ENCODE measurements at places on chromosomes 5 and 9.

DNA sequence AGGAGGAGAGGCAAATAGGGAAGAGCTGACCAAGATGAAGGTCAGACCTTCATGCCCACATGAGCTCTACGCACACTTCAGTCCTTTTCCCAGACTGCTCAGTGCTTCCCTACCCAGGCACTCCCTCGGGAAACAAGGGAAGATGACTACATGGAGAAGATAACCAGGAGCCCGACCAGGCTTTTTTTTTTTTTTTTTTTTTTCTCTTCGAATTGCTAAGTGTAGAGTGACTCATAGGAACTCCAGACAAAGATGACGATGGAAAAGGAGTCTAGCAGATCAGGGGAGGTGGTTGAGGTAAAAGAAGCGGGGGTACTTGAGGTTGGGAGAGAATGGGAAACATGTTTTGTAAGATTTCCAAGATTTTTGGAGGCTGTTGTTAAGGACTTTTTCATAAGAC, 526.1 kb downstream of the BNC2 start:
- DNase-seq: peak; percentile 39

- DNase-seq: no peak
Measured at GRCh38 chr5:128671943-128672342, 133.9 kb upstream of the FBN2 start.

DNA sequence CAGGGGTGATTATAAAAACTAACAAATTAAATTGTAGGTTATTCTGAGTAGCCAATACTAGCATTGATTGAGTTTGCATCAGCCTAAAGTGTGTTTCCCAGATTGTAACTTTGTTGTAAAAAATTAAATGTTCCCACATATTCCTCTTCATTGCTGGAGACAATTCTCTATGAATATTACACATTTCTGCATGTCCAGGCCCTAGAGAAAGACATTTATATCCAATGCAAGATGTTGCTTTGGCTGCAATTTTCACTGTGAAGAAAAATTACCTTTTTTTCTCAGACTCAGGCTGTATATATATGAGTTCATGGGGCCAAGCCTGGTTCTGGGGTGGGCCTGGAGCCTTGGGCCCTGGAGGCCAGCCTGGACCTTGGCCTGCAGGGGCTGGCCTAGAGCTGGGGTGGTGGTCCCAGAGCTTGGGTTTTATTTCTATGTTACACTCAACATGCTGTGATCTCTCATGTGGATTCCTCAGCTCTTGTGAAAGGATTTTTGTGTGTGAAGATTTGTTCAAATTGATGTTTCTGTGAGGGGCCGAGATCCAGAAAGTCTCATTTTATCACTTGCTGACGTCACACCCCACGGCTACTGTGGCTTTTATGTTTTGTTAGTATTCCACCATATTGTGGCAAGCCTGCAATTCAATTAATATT, 232.5 kb downstream of the SPATA31A1 start:
- no peak for DNase-seq

GRCh38 chr5:154676508-154676907, 78.7 kb upstream of the LARP1 start:
- no peak for DNase-seq

- DNase-seq: peak; percentile 6
Measured at GRCh38 chr5:15992918-15993317, 186.7 kb downstream of the MARCHF11 start.

- DNase-seq: no peak
Measured at GRCh38 chr9:38006163-38006562, 62.9 kb downstream of the SHB start.

GRCh38 chr5:136016945-136017530, 11.8 kb upstream of the TGFBI start:
- DNase-seq: peak; percentile 64

Measured in fibroblast of gingiva (primary cell).